ENCODE measurements at places on chromosomes 4 and X.

GRCh38 chr4:97645071-97645821 lies 498.0 kb downstream of the STPG2 start:
- DNase-seq, result no peak

DNA sequence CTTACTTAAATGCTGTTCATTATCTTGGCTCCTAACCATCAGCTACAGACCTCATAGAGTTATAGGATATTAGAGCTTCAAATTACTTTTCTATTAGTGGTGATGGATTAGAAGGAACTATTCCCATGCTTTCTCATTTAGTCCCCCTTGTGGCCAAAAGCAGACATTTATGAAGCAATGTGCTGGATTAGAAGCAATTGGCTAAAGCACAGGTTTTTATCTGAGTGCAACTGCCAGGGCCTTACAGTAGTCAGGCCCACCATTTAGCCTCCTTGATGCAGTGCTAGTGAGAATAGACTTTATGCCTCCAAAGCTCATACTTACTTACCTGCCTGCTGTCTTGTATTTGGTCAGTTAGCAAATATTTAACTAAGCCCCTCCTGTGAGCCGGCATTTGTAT lies 93.0 kb downstream of the TSPAN7 start:
- no peak for DNase-seq

- no peak for DNase-seq
These were observed 10.0 kb upstream of the SPCS3 start for GRCh38 chr4:176309772-176310171.

DNA sequence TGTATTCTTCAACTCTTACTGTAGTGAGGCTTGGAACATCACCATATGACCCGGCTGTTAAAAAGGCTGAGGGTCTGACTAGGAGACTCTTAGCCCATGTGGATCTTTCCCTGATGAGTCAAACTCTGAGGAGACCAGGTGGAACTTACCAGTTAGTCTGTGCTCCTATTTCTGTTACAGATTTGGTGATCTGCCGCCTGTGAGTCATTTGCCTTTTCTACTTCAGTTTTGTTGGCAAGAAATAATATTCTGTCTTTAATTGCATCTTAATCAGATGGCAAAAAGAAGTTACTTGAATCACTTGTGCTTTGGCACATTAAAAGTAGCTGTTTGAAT lies 48.4 kb downstream of the MTM1 start:
- DNase-seq, result no peak

- no peak for DNase-seq
These were observed 166.0 kb downstream of the FBXO8 start for GRCh38 chr4:174117445-174117844.

GRCh38 chr4:152643153-152644035 lies 36.4 kb downstream of the TMEM154 start:
- DNase-seq, result no peak

DNA sequence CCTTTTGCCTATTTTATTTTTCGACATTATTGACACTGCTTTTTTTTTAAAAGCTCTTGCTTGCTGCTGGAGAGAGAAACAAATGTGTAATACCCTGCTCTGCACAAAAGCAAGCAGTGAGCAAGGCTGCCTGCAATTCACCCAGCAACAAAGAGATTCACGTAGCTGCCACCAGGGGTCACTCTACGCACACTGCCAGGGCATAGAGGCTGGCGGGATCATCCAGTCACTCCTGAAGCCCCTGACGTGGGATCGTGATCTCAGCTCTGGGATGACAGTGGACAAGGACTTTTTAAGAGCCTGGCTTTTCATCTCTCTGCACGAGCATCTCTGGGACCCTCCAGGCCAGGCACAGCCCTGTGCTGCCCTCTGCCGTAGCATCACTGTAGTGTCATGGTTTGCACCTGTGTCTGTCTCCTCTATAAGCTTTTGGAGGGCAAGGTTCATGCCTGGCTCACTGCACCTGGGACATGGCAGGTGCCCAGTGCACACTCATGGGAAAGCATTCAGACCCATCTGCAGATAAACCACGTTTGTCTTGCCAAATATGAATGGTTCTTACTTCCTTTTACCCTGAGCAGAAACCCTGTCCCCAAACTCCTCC lies 19.8 kb downstream of the C4orf50 start:
- DNase-seq, result peak; percentile 33

- DNase-seq, result no peak
These were observed 82.5 kb downstream of the GPAT3 start for GRCh38 chr4:83618431-83618830.

GRCh38 chrX:24877854-24878650 lies 137.7 kb downstream of the ARX start:
- no peak for DNase-seq

DNA sequence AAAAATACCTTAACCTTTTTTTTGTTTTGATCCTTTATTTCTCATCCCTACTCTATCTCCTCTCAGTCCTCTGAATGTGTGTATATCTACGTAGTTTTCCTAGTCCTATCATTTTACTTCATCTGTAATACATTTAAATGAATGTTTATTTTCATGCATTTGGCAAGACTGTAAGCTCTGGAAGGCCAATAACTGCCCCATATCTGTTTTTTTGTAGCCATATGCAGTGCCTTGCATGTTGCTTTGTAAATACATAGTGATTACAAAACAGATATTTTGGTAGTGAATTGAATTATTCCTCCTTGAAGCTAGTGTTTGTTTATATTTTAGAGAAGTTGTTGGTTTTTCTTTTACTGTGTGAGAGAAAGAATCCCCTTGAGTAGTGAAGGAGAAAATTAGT lies 450.2 kb downstream of the PCDH18 start:
- DNase-seq, result no peak

DNA sequence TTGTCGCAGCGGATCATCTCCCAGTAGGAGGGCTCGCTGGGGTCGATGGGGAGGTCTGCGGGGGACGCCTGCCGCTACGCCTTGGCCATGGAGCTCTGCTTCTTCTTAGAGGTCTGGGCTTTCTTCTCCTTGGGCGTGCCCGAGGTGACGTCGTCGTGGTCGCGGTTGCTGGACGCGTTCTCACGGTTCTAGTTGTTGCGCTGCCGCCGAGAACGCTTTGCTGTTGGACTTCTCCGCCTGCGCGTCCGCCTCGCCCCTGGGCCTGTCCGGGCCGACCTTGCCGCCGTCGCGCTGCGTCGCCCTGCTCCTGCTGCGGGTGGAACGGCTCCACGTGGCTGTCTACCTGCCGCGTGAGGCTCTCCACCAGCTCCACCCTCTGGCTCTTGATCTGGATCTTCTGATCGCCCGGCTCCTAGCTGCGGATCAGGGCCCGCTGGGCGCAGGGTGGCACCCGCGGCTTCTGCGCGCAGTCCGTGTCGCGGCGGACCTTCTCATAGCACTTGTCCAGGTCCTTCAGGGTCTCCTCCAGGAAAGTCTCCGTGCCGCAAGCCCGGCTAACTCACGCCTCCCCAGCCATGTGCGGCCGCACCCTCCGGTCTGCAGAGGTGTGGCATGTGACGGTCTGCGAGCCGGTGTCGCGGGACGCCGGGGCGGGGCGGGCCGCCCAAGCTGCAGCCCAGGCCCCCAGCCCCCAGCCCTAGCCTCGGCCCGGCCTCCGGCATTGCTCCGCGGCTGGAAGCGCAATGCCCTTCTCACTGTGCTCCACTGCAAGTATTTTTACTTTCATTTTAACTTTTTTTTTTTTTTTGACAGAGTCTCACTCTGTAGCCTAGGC lies 40.5 kb upstream of the OGT start:
- DNase-seq, result peak; percentile 35

DNA sequence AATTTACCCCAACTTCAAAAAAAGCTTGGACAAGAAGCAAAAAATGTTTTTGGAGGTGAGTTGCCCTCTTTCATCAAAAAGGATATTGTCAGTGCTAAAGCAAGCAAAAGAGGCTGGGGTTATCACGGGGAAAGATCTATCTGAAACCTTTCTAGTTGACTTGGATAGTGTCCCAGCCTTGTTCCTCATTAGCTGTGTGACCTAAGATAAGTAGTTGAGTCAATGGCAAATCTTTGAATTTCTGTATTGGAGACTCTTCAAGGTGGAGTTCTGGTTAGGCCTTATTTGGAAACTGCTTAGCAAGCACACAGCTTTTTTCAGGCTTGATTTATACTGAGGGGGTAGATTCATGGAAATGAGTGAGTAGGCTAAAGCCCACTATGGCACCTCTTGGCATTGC lies 271.6 kb downstream of the GRIA3 start:
- DNase-seq, result no peak

GRCh38 chr4:170088716-170089115 lies 1.0 kb downstream of the AADAT start:
- no peak for DNase-seq

DNA sequence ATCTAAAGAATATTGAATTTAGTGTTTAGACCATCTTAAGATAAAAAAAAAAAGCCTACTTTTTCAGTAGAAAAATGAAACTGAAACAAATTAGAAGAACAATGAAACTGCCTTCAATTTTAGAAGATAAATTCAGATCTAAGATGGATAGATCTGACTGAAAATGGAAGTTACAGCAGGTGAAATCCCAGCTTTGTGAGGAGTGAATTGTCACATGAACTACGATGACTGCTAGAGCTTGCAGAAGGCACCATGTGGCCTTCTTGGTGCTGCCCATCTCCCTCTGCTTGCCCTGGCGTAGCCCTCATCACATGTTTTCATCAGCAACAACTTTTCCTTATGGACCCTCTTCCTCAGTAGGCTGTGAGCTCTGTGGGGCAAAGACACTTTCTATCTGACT lies 51.4 kb upstream of the EMCN start:
- no peak for DNase-seq

DNA sequence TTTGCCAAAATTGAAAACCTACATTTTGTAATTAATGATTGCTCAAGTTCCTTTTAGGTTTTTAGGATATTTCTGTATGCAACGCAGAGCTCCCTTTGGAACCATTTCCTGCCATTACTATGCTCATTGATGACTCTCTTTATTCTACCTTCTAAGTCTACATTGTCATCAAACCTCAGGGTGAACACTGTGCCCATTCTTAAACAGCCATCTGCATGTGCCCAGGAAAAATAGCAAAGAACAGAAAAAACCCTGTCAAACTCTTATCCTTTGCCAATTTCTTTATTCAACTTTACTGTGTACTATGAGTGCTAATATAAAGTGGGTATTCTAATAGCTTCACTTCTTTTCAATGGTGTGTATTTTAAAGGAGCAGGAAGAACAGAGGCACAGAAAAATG lies 1455.9 kb downstream of the ADGRL3 start:
- DNase-seq, result no peak

- DNase-seq, result no peak
These were observed 928 bp downstream of the GYG2 start for GRCh38 chrX:2829469-2830246.

- DNase-seq, result no peak
These were observed 196.2 kb downstream of the SNCA start for GRCh38 chr4:89640620-89641366.

- no peak for DNase-seq
These were observed 128.0 kb downstream of the AFAP1 start for GRCh38 chr4:7811536-7812191.

DNA sequence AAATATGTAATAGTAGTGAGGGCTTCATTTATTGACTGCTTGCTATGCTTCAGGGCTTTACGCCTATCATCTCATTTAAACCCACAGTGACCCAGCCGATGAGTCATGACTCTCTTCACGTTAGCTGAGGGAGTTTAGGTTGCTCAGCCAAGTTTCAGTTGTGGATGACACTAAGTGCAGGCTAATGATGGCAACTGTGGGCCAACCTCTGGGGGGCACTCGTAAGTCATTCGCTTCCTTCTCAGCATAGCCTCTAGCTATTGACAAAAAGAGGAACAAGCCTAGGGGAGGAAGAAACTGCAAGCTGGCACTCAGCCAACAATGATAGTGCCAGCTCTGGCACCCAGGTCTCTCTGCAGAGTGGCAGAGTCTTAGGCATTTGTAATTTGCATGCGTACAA lies 325.0 kb downstream of the ARHGAP10 start:
- peak; percentile 37 for DNase-seq

GRCh38 chr4:108838451-108838850 lies 75.6 kb upstream of the ETNPPL start:
- no peak for DNase-seq

DNA sequence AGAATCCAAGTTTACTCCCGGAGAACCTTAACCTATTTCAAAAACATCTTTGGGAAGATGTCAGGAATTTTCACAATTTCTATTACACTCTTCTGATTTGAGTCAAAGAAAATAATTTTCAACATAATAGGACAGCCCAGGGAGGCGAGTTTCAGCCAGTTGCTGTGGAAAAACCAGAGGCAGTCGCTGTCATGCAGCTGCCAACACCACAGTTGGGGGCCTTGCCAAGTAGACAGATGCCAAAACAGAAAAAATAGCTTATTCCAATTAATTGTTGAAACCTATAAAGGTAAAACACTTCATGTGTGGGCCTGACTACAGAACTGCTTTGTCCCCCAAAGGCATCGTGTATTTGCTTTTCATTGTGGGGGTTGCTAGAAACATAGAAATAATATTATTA lies 225.8 kb downstream of the DMD start:
- no peak for DNase-seq

DNA sequence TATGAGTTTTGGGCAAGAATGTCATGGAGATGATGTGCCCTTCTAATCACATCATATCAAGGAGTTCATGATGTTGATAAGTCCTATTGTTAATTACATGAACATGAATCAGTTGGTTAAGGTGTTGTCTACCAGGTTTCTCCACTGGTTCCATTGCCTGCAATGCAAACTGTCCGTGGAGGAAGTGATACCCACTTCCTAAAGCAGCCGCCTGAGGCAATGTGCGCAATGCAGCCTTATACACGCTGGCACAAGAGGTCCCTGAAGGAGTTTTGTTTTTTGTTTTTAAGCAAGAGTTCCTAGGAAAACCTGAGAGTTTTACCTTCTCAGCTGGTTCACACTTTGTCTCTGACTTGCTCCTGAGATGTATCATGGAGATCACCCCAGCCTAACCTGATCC lies 5.9 kb upstream of the GPKOW start:
- DNase-seq, result no peak

DNA sequence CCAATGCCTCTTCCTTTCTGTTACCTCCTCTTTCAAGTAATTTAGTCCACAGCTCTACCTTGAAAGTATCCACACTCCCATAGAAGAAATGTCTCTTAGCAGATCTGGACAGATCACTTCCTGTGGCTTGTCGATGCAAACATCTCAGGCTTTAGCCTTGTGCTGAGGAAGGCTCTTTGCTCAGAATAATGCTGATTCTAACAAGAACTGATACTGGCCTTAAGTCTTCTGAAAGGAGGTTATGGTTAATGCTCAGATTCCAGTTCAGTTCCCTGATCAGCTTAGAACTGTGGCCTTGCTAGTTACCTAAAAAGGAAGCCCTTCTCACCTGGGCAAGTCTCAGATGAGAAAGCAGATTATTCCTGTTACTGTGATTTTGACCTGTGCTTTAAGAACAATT lies 230.1 kb upstream of the FAT4 start:
- no peak for DNase-seq

GRCh38 chrX:47645530-47645929 lies 4.8 kb downstream of the ELK1 start:
- no peak for DNase-seq

- DNase-seq, result no peak
These were observed 229.1 kb downstream of the PALLD start for GRCh38 chr4:168725930-168726329.

- no peak for DNase-seq
These were observed 23.3 kb upstream of the TMEM255A start for GRCh38 chrX:120334603-120335002.

- DNase-seq, result no peak
These were observed 40.9 kb downstream of the SEL1L3 start for GRCh38 chr4:25821899-25822298.
